Stimulated activated naive CD4-positive, alpha-beta T cell treated with Interleukin-2 at 50 U/mL for 16 hours (primary cell): ENCODE measurements at places on chromosomes 11 and 22.

GRCh38 chr22:27576815-27577573, 224.6 kb downstream of the MN1 start:
- DNase-seq, result no peak

DNA sequence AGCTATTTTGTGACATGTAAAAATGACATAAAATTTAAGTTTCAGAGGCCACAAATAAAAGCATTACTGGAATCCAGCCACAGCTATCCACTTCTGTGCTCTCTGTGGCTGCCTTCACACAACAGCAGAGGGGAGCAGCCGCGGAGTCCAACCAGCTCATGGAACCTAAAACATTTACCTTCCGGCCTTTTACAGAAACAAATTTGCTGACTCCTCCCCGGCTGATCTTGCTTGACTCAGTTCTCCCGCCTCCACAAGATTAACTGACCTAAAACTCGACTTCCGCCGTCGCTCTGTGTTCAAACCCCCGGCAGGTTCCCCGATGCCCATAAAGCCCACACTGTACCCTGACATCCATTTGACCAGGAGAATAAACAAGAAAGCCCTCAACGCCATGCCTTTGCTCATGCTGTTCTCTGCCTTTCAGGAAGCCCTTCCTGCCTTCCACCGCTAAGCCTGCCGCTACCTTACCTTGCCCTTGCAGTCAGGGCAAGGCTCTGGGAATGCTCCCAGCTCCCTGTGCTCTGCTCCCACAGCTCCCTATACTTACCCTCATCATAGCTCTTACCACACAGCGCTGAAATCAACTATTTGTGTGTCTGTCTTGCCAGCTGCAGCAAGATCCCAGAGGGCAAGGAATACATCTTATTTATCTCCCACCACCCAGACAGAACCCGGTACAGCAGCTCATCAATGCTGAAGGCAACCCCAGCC, 35.4 kb downstream of the MICAL3 start:
- no peak for DNase-seq

GRCh38 chr11:131642756-131643531, 272.5 kb downstream of the NTM start:
- no peak for DNase-seq

- no peak for DNase-seq
Observed at GRCh38 chr11:17463546-17464174, 13.0 kb downstream of the ABCC8 start.

GRCh38 chr11:77411137-77411707, 62.7 kb downstream of the PAK1 start:
- peak; percentile 4 for DNase-seq

DNA sequence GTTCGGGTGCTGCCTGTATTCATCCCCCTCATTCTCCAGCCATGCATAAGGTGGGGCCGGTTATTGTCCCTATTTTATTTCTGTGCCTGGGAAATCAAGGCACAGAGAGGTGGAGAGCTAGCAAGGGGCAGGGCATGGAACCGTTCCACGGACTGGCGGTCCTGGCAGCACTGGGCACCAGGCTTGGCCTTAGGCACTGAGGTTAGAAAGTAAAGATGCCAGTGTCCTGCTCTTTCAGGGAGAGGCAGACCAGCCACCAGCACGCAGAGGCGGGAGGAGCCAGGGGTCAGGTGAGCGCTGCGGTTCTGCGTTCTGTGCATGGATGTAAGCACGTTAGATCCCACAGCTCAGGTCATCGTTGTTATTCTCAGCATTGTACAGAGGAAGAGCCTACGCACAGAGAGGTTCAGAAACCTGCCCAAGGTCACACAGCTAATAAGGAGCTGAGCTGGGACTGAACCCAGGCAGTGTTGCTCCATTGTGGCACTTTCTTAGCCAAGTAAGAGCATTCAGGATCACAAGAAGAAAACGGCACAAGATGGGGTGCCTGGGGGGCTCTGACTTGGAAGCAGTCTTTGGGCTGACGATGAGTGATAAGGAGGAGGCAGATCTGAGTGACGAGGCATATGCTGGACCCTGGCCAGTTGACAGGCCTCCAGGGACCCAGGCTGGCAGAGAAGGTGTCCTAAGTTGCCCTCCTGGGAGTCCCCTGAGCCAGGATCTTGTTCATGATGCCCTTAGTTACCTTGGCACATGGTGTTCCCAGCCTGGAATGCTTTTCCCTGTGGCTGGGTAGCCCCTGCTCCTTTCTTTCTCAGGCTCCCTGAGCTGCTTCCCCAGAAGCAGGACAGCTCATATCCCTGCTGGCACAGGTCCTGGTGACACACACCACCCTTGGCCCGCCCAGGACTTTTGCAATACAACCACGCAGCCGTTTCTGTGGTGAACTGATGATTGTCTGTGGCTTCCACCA, 41.1 kb downstream of the OSBPL5 start:
- DNase-seq, result no peak

DNA sequence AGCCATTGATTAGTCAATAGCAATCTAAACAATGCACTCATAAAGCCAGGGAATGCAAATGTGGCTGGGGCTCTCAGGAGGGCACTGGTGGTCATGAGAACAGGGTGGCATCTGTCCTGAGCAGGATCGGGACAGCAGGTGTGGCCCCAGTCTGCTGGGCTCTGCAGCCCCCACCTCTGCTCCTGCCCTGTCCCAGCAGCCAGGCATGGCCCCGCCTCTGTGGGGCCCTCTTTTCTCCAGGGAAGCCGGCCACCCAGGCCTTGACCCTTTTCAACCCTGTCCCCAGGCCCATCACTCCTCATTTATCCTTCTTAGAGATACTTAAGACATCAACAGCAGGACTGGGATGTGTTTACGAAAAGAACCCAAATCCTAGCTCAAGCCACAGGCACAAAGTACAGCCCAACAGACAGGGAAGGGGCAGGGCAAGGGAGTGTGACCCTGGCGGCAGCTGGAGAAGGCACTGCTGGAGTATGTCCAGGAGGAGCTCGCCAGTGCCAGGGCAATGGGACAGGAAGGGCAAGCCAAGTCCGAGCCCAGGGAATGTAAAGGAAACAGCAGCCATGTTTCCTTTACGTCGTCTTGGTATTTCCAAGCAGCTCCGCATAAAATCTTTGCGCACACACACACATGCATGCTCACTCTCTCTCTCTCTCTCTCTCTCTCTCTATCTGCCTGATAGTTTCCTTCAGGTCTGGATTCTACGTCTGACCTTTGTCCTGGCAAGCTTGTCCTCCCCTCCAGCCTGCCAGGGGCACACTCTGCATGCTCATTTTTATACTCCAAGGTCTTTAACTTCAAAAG, 59.9 kb downstream of the DGCR2 start:
- no peak for DNase-seq

GRCh38 chr22:44724859-44725258, 22.9 kb downstream of the PRR5 start:
- DNase-seq, result no peak

GRCh38 chr11:114820621-114821020, 142.3 kb downstream of the NXPE2 start:
- no peak for DNase-seq

GRCh38 chr22:44394246-44395117, 81.7 kb upstream of the SHISAL1 start:
- DNase-seq, result no peak

DNA sequence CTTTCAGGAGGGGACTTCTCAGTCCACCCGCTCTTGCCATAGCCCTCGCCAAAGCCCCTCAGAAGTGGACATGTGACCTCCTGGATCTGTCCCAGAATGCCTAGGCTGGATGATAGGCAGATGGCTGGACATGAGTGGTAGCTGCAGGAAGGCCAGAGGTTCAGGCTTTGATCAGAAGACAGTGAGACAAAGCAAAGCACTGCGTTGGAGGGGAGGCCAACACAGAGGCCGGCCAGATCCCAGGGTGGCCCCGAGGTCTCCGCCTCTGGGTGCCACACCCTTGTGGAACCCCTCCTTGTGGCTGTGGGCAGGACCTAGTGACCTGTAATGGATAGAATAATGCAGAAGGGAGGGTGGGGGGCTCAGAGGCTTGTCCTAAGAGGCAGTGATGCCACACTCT, 147.6 kb downstream of the OPCML start:
- no peak for DNase-seq

GRCh38 chr11:113728814-113729213, 22.7 kb upstream of the TMPRSS5 start:
- no peak for DNase-seq

DNA sequence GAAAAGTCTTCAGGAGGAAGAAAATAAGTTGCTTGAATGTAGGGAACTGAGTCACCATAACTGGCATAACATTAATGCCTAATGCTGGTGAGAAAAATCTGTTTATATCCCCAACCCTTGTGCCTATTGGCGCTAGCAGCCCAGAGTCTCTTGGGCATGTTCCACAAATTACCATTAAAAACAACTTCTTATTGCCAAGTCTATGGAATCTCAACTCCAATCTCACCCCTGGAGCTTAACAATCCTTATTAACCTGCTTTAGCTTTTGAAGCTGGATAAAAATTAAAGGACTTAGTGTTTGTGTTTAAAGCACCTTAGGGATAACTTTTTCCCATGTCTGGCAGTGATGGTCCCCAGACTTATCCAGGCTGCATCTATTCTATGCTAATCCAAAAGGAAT, 143.0 kb downstream of the APIP start:
- no peak for DNase-seq

GRCh38 chr22:25938151-25938550, 196.2 kb downstream of the MYO18B start:
- no peak for DNase-seq

- DNase-seq, result no peak
Observed at GRCh38 chr11:32055861-32056260, 35.0 kb upstream of the RCN1 start.

DNA sequence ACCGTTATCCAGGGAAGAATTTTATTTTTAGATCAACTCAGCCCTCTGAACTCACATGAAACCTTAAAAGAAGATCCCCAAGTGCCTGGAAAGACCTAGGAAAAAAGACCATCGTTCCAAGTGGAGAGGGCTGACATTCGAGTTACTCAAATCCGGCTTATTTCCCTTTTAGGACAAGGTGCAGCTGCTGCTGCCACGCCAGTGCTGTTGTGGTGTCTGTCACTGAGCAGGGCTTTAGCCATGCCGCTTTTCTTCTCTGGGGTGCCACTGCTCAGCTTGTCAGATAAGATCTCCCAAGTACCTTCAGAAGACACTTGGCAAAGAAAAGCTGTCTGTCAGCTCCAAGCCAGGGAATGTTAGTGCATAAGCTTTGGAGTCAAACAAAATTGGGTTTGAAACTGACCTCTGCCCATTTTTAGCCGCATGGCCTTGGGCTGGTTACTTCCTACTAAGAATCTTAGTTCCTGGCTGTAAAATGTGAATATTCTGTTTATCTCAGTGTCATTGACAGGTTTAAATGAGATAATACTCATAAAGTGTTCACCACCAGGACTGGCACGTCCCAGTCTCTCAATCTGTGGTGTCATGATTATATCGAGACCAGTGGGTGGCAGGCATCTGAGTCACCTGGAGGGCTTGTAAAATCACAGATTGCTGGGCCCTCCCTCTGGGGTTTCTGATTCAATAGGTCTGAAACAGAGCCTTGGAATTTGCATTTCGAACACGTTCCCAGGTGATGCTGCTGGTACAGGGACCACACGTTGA, 117.5 kb downstream of the PKNOX2 start:
- DNase-seq, result no peak

DNA sequence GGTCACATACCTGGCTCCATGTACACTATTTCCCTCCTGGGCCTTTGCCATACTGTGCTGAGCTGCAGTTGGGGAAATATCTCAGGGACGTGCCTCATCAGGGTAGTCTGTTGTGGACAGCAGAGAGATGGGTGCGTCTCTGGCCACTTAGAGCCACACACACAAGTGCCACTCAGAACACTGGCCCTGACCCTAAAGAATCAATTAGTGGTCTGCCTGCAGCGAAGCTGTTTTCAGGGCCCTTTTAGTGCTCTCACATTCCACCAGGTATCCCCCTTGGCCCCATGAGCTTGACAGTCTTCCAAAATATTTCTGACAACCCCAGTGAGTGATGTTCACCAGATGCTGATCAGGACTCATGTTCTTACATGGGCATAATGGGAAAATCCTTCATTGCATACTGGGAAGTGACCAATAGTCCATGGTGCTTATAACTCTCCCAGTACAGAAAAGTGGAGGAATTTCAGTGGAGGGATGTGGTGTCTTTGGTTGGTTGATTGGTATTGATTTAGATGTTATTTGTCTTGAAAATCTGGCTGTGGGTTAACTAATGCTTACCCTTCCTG, 66.1 kb downstream of the ME3 start:
- DNase-seq, result no peak

DNA sequence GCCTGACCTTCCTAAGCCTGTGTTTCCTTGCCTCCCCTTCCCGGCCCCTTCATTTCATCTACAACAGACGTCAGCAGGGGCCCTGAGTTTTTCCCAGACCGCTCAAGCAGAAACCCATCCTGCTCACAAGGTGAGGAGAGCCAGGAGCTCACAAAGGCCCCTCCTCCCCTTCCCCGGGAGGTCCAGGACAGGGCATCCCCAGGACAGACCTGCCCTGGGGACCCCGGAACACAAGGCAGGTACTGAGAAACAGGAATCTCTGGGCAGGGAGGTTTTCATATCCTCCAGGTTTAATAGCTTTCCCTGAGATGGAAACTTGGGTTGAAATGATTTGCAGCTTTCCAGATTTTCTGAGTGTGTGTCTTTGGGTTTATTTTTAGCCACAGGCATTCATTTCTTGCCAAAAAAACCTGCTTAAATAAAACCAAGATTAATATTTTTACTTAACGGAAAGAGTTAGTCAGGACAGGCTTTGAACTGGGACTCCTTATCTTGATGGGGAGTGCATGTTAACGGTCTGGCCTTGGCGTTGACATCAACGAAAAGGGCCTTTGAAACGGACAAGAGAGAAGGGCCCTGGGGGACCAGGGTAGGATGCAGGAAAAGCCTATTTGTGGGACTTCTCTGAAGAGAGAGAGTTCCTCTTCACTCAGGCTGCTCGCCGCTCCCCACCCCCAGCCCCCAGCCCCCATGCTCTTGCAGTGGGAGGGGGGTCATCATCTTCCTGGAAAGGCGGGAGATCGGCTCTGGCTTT, 38.5 kb downstream of the TIMP3 start:
- no peak for DNase-seq

DNA sequence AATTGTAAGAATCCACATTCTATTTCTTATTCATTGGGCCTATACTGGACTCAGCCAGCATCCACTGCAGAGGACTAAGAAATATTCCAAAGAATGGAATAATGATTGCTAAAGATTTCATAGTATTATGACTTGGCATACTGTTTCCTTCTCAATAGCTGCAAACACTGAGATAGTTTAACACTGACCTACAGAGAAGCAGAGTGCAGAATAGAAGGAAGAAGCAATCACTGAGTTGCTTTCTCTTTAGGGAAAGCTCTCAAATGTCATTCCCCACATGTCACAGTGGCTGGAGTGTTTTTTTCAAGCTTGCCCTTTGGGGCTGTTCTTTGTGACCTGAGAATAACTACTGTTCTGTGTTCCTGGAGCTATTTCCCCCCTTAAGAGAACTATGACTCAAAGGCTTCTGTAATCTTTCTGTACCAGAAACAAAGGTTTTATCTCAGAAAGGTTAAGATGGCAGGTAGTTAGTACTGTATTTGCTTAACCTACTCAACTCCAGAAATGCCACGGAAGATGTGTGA, 243.6 kb upstream of the LUZP2 start:
- DNase-seq, result no peak

- no peak for DNase-seq
Observed at GRCh38 chr11:102546427-102546826, 15.9 kb upstream of the MMP7 start.

- no peak for DNase-seq
Observed at GRCh38 chr11:93128574-93128973, 69.2 kb downstream of the SLC36A4 start.
